Prostate gland (tissue), 2 donors: ENCODE measurements at places on chromosomes 2 and 18.
A peak's percentile ranks its signal among the peaks of the same experiment; 100 is the strongest.

DNA sequence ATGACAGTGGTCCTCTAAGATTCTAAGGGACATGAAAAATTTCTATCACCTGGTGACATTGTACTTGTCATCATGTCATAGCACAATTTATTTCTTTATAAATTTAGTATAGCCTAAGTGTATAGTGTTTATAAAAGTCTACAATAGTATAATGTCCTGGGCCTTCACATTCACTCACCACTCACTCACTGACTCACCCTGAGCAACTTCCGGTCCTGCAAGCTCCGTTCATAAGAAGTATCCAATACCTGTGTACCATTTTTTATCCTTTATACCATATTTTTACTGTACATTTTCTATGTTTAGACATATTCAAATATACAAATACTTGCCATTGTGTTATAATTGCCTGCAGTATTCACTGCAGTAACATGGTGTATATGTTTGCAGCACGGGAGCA is 72.8 kb upstream of the DSEL start:
- no peak for DNase-seq

GRCh38 chr18:41145516-41145915 is 809.5 kb upstream of the PIK3C3 start:
- no peak for DNase-seq

DNA sequence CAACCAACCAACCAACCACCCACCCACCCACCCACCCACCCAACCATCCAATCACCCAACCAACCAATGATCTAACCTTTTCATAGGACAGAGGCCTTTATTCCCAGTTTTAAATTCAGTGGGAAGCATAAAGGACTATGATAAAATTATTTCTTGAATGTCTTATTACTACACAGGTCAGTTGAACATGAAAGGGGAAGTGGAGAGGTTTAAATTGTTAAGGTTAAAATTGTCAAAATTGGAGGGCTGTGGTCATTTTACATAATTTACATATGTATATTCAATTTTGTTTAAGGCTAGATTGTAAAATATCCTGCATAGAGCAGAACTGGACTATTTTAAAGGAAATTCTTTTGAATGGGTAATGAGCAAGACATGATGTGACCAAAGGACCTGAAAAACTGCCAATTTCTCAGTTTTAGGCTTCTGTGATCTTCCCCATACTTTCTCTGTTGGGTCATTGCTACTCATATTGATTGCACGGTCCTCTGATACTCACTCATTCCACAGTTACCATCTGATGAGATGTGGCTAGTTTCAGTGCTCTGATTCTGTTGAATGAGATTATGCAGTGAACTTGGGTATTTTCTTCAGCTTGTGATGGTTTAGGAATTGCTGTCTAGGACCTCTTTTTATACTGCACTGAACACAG is 127.4 kb downstream of the PLCL1 start:
- DNase-seq, result no peak

DNA sequence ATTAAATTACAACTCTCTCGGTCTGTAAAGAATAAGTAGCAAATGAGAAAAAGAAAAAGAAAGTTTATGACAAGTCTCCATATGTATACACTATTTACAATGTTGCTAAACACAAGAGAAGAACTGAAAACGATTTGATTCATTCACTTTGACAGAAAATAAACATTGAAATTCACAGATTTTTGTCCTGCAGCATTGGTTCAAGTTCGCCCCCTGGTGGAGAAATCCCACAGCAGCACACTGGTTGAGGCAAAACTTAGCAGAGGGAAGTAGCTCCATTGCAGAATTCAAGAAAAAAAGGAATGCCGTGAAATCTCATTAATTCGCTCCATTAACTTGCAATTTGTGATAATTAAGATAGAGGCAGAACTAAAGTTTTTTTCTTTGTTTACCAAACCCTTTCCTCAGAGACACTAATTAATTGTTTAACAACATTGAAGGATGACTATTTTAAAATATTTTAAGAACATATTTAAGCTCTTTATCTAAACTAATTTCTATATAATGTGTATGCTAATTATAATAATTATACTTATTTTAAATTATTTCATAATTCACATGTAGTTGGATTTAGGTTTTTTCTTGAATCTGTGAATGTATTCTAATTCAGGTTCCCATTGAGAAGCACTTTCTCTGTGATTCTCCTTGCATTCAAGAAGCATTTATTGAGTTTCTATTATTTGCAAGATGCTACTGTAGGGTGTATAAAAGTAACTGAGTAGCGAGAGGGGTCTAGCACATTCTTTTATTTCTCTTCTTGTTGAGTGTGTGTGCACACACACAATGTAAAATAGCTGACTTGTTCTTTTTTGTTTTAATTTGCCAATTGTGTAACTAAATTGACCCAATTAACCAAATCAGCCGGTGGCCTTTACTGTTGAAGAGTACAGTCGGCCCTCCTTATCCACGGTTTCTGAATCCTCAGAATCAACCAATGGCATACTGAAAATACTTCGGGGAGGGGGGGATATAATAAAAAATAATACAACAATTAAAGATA is 74.1 kb downstream of the COL4A3 start:
- peak; percentile 53 for DNase-seq

DNA sequence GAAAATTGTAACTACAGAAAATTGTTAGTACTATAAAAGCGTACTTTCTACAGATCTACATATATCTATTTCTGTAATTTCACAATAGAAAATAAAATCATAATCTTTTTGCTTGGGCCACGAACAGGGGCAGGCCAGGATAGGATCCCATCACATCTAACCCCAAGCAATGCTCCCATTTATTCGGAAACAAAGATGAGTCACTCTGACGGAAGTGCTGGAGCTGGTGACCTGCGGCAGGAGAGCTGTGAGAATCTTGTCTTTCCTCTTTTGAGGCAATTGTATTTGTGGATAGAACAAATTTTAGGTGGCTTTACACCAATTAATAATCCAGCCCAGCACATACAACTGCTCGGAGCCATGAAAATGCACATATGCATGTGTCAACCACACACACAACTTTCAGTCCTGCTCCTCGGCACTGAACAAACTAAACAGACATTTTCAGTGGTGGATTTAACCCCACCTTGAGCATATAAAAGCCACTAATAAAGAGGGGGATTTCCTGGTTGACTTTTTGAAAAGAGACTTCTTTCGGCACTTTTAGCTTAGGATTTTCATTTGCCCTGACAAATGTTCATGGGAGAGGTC is 22.3 kb upstream of the INSIG2 start:
- DNase-seq, result no peak

GRCh38 chr2:238449909-238450417 is 23.2 kb downstream of the ASB1 start:
- DNase-seq, result peak; percentile 25

- DNase-seq, result no peak
Observed at GRCh38 chr2:105872830-105873229, 128.1 kb downstream of the NCK2 start.

DNA sequence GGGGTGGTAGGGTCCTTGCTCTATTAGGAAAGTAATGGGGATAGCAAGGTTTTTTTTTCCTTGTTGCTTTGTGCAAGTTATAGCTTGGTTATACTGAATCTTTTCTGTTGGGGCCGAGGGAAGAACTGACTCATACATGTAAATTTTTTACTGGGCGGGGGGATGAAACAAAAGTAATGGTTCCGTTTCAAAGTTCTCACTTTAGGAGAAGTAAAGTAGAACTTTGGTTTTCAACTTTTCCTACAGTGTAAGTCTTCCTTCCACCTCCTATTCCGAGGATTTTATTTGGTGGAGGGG is 1.1 kb downstream of the AFTPH start:
- no peak for DNase-seq

GRCh38 chr2:126778561-126779501 is 119.9 kb upstream of the TEX51 start:
- DNase-seq, result no peak

GRCh38 chr2:218328294-218328693 is 28.4 kb upstream of the CATIP start:
- DNase-seq, result no peak

DNA sequence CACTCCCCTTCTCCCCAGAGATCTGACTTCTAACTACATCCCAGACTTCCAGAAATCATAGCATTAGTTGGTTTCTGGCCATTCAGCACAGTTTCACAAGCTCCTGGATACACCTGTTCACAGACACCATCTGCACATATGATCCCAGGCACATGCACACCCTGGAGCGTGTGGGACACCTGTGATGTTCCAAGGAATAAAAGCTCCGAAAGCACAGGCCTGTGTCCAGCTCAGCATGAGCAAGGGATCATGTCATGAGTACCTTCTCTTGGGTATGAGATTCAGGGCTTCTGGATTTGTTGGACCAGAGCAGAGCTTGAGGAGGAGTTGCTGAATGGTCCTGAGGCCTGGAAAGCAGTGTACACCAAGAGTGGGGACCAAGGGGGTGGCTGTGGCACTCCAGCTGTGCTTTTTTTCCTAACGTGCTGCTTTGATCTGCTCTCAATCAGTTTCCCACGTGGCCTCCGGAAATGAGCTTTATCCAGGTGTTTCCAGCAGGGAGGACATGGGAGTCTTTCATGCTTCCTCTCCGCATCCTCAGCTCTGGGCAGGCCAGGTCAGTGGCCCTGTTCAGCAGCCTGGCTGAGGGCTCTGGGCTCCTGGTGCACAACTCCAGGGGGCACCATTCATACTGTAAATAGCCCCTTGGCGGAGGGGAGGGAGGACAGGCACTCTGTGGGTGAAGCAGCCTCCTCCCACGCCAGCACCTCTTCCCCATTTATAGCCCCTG is 1.8 kb downstream of the DYSF start:
- no peak for DNase-seq

DNA sequence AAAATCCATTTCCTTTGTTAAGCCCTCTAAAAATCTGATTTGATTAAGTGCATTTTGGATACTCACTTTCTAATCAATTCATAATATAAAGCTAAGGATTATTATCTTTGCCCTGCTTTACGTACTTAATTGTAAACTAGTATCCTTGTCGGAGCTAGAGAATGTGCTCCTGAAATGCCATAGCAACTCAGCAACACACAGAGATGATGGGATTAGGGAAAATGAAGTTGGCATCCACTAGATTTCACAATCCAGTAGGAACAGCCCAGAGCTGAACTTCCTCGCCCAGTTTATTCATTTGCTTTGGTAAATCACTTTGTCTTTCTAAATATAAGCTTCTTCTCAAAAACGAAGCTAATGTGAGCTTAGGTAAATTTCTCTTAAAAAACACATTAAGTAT is 386.3 kb downstream of the CTNNA2 start:
- no peak for DNase-seq

GRCh38 chr2:139457873-139458272 is 677.7 kb upstream of the NXPH2 start:
- no peak for DNase-seq

- no peak for DNase-seq
Observed at GRCh38 chr2:187567126-187567525, 12.9 kb upstream of the TFPI start.

- DNase-seq, result no peak
Observed at GRCh38 chr18:12836551-12836950, 47.5 kb downstream of the PTPN2 start.

DNA sequence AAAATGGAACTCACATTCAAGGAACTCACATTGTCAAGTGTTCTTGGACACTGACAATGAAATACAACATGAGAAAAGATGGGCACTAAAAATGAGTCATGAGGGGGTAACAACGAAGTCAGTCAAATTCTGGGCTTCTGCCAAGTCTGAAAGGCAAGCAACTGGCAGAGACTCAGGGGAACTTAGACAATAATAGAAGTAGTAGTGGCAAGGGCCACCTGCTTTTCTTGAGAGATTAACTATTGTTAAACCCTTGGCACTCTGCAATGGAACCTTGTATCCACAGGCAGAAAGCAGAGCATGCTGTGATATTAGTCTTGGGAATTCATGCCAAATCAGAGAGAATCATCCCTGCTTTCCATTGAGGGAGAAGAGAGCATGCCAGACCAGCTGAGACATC is 382.6 kb upstream of the CDH2 start:
- no peak for DNase-seq

DNA sequence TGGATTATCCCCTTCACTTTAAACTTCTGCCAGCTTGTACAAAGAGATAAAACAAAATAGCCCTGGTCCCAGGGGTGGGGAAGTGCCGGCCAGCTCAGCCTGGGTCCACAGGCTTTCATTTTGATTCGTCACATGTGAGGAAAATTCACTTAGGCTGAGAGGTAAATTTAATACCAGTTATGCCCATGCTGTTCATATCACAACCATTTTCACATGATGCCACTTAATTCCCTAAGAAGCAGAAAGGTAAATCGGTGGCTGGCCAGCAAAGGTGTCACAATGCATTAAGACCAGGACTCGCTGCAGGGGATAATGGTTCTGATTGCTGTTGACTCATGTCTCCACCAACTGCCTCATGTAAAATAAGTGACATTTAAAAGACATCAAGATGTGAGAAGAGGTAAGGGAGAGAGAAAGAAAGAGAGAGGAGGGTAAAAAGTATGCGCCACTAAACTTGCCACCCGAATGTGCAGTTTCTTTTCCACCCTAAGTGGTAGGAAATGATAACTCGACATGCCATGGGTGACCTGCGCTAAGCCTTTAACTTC is 261.0 kb upstream of the SIX3 start:
- no peak for DNase-seq

- DNase-seq, result no peak
Observed at GRCh38 chr18:49747876-49748275, 65.5 kb downstream of the ACAA2 start.

DNA sequence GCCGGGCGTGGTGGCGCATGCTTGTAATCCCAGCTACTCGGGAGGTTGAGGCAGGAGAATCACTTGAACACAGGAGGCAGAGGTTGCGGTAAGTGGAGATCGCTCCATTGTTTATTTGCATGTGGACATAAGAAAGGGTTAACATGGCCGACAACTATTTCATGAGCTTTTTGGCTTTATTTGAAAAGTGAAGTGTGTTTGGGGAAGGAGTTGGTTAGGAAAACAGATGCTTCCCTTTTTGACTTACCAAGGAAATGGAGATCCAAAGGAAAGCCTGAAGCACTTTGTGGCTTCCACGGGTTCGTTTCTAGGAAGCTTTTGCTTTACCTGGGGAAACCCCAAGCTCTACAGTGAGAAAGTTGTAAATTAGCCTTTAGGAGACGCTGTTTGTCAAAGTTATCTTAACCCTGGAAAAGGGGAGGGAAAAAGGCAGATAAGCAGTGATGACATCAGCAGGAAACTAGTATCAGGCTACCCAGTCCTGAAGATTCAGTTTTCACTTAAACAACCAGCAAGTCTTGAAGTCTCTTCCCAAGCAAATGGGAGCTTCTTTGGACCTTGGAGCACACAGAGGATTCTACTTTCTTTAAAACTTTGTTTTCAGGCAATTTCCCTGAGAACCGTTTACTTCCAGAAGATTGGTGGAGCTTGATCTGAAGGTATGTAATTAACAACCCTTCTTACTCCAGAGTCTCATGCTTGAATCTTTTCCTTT is at the start of gene CASP10:
Gene CASP10, plus strand, starts transcription at position 492 of the 715 bp plus-strand sequence. CDS start 2,637 bp downstream, outside the sequence.
- DNase-seq, result no peak

- no peak for DNase-seq
Observed at GRCh38 chr2:179240481-179241451, 23.9 kb downstream of the SESTD1 start.

DNA sequence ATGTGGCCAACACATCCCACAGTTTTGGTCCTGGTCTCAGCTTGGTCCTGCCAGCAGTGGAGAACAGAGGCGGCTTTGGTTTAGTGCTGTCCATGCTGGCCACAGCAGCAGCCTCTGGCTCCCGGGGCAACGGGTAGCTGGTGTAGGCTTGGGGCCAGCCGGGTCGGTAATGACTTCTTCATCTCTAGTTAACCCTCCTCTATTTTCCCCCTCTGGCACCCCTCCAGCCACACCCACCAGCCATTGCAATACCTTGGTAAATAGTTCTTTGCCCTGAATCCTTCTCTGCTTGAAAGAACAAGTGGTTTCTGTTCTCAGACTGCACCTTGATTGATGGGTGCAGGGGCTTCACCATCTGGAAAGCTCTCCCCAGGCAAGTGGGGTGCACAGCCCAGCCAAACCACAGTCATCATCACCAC is 31.7 kb upstream of the ZNF396 start:
- DNase-seq, result no peak
